Upper lobe of right lung (tissue), 1 donor: ENCODE measurements at places on chromosomes 12 and 14.

DNA sequence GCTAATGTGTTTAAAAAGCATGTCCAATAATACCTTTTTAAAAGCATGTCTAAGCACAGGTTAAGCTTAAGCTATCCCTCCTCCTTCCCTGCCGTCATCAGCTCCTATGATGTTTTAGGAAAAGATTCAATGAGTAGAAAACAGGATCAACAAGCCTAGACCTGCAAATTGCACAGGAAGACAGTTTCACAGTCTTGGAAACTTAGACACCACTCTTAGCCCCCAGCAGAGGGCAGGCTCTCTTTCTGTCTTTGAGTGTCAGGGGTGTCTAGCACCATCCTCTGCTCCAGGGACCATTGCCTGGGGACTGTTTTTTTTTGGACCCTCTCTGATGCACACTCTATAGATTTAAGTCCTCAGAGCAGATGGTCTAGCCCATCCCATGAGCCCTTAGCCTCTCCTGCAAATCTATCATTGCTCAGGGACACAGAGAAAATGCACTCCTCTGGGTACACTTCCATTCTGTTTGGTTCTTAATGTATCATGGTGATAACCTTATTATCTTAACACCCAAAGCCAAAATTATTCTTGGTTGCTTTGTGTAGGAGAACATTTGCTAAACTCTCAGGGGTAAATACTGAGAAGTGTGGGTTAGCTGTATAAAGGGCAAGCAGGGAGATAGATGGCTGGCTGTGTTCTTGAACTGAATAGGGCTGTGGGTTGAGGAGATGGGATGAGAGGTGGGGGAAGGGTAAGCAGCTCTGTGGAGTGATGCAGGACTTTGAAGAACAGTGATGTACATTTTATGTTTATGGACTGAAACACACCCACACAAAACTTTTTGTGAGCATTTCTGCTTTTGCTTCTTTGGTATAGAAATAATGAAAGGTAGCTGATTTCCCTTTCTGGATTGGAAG lies 259.9 kb upstream of the DDHD1 start:
- no peak for DNase-seq

DNA sequence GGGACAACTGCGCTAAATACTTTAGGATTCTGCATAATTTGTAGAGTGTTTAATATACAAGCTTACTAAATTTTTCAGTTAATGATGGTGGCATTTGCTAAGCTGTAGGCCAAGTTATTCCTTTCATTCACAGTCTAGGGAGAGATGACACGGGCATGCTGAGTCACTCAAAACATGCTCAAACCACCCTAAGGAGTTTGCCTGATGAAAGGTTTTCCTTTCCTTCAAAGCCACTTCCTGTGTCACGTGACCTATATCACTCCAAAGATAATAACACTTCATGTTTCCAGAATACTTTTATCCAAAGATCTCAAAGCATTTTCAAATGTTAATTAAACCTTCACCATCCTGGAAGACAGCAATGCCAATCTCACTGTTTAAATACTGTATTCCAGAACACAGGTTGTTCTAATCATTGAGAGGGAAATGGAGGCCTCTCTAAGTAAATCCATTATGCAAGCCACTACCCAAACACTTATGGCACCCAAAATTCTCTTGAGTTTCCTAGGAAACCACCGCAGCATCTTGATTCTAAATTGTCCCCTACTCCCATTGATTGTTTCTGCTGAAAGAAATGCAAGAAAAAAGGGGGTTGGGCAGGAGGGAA lies 207.0 kb upstream of the CDKN3 start:
- DNase-seq, result no peak

- DNase-seq, result no peak
These were observed 6.3 kb upstream of the LTBP2 start for GRCh38 chr14:74618078-74618952.

- DNase-seq, result peak; percentile 76
These were observed 9.2 kb downstream of the NIN start for GRCh38 chr14:50821510-50822464.

DNA sequence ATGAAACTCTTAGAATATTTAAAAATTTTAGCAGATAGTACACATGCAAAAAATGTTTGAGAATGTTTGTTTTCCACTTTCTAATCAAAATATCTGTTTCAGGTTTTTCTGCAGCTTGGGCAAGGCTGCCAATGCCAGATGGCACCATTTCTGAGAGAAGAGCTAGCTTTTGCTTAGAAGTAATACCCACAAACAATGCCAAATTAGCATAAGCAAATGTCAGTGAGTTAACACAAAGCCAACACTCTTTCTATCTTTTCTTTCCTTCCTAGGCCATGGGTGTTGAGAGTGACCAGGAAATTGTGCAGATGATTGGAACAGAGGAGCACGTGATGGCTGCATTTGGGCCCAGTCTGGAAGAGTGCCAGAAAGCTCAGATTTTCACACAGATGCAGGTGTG lies 35.2 kb downstream of the POLR3B start:
- DNase-seq, result no peak
